ENCODE measurements at places on chromosomes 2 and 18.
A peak's percentile ranks its signal among the peaks of the same experiment; 100 is the strongest.

GRCh38 chr2:11506611-11506969 is 27.3 kb upstream of the GREB1 start:
- H3K4me1 ChIP-seq: no peaks in the 10 kb centered on the region
- H3K27me3 ChIP-seq: no peaks in the 10 kb centered on the region
- no peak overlapping the region for H3K27ac ChIP-seq
- H3K36me3 ChIP-seq: peaks cover 3% of the 10 kb centered on the region
- no peak for DNase-seq

GRCh38 chr2:239684996-239685395 is 284.2 kb upstream of the HDAC4 start:
- H3K27me3 ChIP-seq: peaks cover 50% of the 10 kb centered on the region
- no peak overlapping the region for H3K27ac ChIP-seq
- H3K36me3 ChIP-seq: no peaks in the 10 kb centered on the region
- H3K4me1 ChIP-seq: peaks cover 1% of the 10 kb centered on the region

GRCh38 chr18:76209597-76209996 is 285.4 kb downstream of the ZNF516 start:
- DNase-seq: no peak
- no peaks in the 10 kb centered on the region for H3K36me3 ChIP-seq
- no peak overlapping the region for H3K27ac ChIP-seq
- peaks cover 76% of the 10 kb centered on the region for H3K4me1 ChIP-seq

DNA sequence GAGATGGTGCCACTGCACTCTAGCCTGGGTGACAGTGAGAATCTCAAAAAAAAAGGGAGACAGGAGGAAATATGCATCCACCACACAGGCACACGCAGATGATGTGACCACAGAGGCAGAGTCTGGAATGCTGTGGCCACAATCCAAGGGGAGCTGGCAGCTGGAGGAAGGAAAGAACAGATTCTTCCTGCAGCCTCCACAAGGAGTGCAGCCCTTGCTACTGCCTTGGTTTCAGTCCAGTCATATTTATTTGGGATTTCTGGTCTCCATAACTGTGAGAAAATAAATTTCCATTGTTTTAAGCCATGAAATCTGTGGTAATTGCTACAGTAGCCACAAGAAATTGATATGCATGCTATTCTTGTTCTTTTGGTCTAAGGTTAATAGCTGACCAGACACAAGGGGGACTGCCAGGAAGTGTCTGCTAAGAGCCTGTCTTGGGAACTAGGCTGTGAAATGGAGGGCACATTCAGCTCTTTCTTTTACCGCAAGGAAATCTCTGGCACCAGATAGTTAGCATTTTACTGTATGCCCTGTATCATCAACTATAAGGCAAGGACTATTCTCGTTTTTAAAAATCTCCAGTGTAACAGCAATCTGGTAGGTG is 133.1 kb upstream of the SEC11C start:
- no peak overlapping the region for H3K27ac ChIP-seq
- no peaks in the 10 kb centered on the region for H3K36me3 ChIP-seq
- H3K4me1 ChIP-seq: peaks cover 24% of the 10 kb centered on the region

DNA sequence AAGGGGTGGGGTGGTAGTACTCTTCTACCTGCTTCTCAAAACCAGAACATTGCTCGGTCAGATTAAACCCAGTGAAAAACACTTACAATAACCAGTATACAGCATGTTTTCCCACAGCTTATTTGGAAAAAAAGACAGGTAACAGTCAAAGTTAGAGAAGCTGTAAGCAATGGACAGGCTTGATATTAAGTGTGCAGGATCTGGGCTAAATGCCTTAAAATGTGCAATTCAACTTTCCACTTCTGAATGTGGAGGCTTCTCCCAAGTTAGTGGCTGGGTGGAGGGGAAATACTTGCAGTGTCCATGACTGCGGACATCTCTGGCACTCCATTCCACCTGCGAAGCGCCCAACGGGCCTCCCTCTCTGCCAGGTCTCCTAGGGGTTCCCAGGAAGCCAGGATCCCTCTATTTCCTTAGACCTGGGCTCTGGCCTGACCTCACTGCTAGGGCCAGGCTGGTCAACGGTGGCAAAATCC is 5.3 kb downstream of the ZEB2 start:
- peak overlapping the region; percentile 96 for H3K27ac ChIP-seq
- no peak for DNase-seq
- no peaks in the 10 kb centered on the region for H3K27me3 ChIP-seq
- peaks cover 59% of the 10 kb centered on the region for H3K4me1 ChIP-seq
